Activated naive CD8-positive, alpha-beta T cell treated with anti-CD3 and anti-CD28 coated beads for 36 hours (primary cell): ENCODE measurements at places on chromosomes 3 and 15.

DNA sequence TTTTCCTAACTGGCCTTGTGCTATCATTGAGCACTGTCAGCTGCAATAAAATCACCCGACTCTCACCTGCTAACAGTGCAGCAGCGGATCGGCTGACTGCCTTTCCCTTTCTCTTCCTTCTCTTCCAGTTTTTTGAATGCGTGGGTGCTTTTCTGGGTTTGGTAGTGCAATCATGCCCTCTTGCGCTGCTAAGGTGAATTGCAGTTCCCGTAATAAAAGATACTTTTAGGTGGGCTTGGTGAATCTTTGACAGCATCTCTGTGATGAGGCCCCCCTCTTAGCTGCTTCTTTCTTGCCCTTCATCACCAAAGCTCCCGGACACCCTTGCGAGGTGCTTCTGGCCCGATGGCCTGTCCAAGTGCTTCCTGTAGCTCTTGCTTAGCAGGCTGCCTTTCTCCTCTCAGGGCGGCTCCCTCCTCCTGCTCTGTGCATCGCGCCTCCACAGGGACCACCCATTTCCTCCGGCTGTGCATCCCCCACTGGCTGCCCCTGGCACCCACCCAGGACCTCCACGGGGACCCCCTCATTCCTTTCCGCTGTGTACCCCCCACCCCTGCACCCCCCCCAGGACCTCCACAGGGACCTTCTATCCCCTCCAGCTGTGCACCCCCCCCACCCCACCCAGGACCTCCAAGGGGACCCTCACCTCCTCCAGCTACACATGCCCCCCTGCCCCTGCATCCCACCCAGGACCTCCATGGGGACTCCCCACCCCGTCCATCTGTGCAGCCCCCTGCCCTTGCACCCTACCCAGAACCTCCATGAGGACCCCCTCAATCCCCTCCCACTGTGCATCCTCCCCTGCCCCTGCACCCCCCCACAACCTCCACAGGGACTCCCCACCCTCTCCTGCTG, 50.8 kb upstream of the RPL32 start:
- peak; percentile 46 for DNase-seq

GRCh38 chr3:49614936-49615335, 59.2 kb upstream of the APEH start:
- no peak for DNase-seq

GRCh38 chr3:101011136-101011535, 17.9 kb upstream of the ABI3BP start:
- DNase-seq, result no peak

GRCh38 chr15:31098953-31099740, 2.4 kb downstream of the TRPM1 start:
- no peak for DNase-seq

DNA sequence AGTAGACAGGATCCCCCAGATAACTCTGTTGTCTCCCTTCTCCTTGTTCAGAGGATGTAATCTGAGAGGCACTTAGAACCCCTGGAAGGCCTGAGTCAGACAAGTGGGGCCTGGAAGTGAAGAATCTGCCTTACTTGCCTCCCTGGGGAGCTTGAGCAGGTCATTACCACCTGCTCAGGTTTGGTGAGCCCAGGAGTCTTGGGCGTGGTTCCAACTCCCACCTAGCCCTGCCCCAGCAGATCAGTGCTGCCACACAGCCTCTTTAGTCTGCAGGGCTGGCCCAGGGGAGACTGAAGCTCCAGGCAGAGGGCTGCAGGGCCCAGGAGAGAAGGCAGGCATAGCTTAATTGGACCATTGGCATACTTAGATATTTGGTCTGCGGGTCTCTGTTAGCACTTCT, 230.0 kb downstream of the ERC2 start:
- DNase-seq, result no peak

GRCh38 chr15:40538976-40539375, 25.9 kb downstream of the CCDC32 start:
- DNase-seq, result no peak

DNA sequence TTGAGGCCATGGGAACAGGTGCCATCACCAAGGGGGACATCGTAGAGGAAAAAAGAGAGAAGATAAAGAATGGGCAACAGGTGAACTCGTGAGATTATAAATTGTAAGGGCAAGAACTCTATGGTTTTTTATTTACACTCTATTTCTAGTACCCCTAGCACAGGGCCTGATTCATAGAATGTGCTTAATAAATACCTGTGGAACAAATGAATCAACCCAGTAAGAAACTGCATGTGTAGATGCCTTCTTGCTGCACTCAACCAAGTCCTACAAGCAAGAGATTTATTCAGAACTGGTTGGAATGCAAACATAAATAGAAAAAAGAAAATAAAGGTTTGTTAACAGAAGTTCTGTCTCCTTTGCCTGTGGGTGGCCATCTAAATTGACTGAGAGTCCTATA, 18.7 kb upstream of the KPNA1 start:
- DNase-seq, result no peak

DNA sequence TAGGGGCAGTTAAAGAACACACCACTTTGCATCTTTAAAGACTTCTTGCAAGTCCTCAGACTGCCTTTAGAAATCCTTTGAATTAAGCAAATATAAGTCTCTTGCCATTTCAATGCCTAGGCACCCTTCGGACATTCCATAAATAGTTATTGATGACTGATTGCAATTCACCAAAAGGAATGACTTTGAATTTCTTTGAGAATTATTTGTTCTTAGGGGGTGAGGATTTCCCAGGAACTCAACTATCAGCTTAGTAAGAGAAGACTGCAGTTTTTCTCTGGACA, 495 bp upstream of the MYEF2 start:
- no peak for DNase-seq

DNA sequence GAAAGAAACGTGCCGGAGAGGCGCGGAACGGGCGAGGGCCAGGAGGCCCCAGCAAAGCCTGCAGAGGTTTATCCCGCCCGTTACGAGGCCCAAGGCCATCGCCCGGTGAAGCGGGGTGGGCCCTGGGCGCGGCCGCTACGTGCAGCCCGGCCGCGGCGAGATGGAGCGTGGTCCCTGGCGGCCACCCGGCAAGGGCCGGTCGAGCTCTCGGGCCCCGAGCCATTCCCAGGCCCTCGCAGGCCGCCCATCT, 1.1 kb downstream of the PKM start:
- DNase-seq, result no peak

DNA sequence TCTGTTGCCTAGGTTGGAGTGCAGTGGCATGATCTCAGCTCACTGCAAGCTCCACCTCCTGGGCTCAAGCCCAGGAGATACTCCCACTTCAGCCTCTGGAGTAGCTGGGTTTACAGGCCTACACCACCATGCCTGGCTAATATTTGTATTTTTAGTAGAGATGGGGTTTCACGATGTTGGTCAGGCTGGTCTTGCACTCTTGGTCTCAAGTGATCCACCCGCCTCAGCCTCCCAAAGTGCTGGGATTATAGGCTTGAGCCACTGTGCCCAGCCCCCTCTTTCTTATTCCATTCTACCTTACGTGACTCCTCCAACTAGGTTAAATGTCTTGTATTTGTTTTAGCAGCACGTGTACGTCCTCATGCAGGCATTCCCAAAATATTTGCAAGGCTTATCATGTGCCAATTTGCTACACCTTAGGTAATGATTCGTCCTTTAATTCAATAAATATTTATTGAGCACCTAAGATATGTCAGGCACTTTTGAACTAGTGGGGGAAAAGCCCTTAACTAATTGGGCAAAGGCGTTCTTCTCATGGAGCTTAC, 14.9 kb upstream of the MAGI1 start:
- DNase-seq, result no peak

GRCh38 chr15:69686626-69687025, 234.0 kb downstream of the RPLP1 start:
- no peak for DNase-seq
